ENCODE measurements at places on chromosomes 4 and X.

DNA sequence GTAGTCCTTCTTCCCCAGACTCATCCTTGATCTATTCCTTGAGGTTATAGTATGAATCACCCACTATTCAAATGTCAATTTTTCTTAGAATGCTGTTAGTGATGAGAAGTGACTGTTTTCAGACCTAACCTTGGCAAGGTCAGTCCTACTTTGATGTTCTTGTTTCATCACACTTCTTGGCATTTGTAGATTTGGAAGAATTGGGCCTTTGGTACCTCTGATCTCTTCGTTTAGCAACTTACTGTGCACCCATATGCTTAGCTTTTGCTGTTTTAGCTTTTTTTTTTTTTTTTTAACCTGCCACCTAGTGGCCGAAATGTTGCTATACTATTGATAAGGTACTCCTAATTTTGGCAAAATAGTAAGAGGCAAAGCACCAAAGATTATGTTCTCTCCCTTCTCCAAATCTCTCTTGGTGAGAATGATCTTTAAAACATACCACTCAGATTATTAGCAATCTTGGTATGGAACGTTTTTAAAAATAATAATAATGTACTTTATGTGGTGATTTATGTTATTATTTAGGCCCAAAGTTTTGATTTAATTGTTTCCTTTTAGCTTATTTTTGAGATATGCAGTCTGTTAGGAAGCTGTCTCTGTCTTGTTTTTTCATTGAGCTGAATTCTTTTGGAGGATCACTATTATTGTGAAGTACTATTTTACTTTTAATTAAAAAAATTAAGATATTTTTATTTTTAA is 16.6 kb downstream of the DCK start:
- DNase-seq: peak; percentile 67

DNA sequence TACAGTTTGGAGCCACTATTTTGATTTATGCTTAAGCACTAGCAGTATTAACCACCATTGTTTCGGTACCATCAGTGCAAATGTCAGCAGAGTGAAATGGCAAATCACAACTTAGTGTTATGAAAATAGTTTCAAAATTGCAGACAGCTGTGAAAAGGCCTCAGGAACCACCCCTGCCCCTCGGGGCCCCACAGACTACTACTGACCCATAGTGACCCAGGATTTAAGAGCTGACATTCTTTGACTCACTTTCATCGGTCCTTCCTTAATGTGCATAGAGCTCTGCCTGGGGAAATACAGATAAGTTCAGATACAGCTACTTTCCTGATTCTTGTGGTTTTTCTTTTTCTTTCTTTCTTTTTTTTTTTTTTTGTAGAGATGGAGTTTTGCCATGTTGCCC is 3.3 kb upstream of the BBS7 start:
- DNase-seq: no peak

DNA sequence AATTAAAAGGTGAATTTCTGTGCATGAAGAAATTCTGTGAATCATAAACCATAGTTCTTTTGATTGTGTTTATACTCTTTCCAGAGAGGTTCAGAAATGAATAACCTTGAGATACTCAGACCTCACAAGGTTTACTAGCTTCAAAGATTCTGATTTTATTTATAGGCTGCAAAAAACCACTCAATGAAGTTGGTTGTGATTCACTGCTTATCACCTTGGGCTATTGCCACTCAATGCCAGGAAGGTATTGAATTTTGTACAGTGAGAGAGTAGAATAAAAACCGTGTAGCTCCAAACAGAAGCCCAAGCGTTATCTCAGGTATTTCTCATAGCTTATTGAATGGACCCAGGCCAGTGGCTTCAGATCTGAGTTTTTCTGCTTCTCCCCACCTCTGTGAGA is 118.7 kb downstream of the FHIP1A start:
- DNase-seq: no peak

DNA sequence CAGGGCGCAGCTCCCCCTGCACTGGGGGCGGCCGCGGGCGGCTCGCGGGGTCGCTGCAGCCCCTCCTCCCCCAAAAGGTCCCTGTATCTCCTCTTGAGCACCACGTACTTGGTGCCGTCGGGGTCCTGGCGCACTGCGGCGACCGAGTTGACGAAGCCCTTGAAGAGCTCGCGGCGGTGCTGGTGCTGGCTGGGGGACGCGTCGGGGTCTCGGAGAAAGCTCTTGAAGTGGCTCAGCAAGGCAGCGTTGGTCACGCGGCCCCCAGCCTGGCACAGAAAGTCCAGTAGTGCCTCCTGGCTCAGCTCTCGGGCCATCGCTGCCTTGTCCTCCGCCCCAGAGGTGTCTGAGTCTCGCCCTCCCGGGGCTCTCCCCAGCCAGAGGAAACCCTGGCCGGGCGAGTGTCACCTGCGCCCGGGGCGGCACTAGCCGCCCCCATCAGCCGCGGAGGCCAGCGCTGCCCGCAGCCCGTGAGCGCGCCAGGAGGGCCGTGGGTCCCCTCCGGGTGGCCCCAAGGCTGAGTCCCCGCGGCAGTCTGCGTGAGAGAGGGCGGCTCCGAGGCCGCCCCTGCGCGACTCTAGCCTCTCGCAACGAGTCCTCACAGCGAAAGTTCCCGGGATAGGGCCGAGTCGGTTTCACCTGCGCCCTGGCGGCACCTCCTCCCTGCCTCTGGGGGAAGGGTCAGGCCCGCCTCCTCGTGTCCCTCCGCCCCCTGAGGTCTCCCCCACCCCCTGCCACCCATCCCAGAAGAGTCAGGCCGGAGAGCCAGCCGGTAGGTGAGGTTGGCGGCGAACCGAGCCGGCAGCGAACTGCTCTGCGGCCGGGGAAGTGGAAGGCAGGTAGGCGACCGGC is at the start of gene SOWAHB:
SOWAHB (minus strand) TSS at position 609 of the 849 bp plus-strand sequence; CDS start at position 314, 295 bp downstream.
- no peak for DNase-seq

GRCh38 chr4:79526641-79527565 is 118.9 kb upstream of the GK2 start:
- no peak for DNase-seq

- no peak for DNase-seq
These were observed 59.3 kb downstream of the WDFY3 start for GRCh38 chr4:84907145-84907544.

DNA sequence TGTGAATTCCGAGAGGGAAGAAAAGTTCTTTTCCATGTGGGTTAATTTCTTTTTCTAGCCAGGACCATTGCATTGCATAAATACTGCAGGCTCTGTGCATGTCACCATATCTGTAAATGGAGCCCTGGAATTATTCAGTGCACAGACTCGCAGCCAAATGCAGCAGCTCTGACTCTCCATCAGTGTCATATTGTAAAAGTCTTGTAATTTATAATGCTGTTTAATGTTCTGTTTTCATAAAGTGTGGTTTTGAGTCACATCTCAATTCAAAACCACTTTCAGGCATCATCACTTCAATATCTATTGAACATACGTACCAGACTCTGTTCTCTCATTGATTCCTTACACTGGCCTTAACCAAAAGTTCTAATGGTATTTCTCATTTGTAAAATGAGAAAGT is 193.9 kb upstream of the RPL34 start:
- no peak for DNase-seq

DNA sequence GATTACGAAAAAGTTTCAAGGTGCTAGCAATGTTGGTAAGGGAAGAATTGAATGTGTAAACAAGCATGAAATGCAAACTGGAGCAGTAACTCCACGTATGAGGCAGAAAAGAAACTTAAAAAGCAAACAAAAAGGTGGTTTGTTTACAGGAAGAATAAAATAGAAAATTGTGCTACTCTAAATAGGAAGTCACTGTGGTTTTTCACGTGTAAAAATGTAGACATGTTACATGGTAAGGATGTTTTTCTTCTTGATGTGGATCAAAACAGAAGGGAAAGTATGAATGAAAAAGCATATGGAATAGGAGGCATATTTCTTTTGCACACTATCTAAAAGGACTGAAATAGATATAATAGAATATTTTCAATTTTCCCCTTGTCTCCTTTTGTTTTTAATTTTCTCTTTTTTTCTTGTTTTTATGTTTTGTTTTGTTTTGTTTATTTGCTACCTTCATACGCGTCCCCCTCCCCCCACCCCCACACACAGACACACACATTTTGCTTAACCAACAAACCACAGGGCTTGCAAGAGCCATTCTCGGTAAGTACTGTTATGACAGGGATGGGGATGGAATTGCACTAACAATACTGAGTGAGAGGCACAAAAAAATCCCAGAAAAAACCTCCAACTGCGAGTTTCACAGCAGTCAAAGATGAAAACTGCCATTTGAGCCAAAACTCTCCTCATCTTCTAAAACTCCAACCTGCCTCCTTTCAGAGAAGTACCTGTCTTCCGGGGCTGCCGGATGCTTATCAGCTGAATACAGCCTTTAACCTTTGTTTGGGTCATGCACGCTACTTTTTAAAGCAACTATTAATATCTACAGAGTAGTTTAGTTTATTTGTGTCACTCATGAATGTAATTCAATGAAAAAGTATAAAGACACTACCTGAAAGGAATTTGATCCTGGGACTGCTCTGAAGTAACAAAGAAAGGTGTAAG is 135.8 kb downstream of the IL15 start:
- DNase-seq: peak; percentile 20

DNA sequence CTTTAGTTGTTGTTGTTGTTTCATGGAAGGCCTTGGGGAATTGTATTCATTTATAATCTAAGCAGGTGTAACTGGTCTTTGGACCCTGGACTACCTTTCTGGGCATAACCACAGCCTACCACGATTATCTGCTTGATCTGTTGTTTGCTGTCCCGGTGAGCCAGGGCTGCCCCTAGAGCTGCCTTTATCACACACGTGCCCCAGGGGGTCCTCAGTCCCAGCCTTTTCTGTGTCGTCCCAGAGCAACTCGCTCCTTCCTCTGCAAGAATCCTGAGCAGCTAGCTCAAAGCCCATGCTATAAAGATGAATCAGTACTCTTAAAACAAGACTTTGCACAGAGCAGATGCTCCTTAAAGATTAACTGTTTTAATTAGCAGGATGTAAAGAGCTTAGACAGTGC is 273.2 kb downstream of the EVC2 start:
- no peak for DNase-seq

GRCh38 chr4:38902695-38903094 is 35.1 kb downstream of the FAM114A1 start:
- peak; percentile 12 for DNase-seq

DNA sequence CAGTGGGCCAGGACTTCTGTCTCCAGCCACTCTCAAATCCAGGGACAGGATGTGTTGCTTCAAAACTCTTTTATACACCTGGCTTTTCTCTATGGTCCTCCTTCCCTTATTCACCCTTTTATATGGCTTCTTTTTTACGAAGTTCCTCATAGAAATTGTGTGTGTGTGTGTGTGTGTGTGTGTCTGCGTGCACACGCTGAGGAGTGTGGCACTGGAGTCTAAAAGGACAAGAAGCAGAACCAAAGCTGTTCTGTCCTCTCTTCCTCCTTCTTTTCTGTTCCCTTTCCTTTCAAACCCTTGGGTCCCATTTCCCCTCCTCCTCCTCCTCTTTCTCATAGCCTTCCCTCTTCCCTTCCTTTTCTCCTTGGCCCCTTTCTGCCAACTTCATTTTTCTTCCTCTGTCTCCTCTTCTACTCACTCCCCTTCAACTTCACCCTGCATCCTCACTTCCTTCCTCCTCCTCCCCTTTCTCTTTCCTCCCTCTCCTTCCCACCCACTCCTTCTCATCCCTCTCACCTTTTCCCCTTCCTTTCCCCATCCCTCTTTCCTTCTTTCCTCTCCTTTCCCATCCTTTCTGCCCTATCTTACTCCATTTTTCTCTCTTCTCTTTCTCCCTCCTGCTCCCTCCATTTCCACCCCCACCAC is 360.5 kb downstream of the MID1IP1 start:
- DNase-seq: no peak

GRCh38 chr4:7384003-7384928 is 50.5 kb downstream of the PSAPL1 start:
- no peak for DNase-seq

GRCh38 chr4:149785696-149786431 is 29.8 kb downstream of the IQCM start:
- no peak for DNase-seq

- peak; percentile 94 for DNase-seq
These were observed 59.8 kb downstream of the PTCHD1 start for GRCh38 chrX:23394421-23394820.

DNA sequence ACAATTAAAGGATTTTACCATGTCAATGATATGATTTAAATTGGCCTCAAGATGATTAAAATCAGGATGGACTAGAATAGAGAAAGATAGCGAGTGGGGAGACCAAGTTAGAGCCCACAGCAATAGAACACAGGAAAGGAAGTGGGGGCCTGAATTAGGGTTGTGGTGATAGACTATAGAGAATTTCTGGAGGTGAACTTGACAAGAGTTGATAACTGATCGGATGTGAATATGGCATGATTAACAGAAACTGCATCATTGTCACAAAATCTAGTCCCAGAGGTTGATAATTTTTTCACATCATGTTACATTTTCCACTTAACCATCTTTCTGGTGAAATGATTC is 26.3 kb upstream of the TRPC3 start:
- DNase-seq: no peak

DNA sequence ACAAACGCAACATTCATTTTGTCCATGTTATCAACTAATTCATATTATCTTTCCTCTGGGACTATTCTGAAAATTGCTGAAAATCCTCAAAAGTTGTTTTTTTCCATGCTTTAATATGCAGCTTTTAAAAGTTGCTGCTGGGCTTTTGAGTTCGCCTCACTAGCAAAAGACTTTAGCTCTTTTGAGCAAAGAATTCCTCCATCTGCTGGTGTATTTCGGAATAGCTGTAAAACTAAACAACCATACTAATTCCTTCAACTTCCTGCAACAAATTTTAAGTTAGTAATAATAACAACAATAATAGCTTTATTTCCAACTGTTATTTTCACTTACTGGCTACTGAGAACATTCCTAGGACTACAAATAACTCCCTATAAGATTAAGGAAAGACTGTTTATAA is 124.5 kb upstream of the PLAC1 start:
- no peak for DNase-seq

- DNase-seq: peak; percentile 9
These were observed 295.9 kb upstream of the TACR3 start for GRCh38 chr4:104015680-104016079.

DNA sequence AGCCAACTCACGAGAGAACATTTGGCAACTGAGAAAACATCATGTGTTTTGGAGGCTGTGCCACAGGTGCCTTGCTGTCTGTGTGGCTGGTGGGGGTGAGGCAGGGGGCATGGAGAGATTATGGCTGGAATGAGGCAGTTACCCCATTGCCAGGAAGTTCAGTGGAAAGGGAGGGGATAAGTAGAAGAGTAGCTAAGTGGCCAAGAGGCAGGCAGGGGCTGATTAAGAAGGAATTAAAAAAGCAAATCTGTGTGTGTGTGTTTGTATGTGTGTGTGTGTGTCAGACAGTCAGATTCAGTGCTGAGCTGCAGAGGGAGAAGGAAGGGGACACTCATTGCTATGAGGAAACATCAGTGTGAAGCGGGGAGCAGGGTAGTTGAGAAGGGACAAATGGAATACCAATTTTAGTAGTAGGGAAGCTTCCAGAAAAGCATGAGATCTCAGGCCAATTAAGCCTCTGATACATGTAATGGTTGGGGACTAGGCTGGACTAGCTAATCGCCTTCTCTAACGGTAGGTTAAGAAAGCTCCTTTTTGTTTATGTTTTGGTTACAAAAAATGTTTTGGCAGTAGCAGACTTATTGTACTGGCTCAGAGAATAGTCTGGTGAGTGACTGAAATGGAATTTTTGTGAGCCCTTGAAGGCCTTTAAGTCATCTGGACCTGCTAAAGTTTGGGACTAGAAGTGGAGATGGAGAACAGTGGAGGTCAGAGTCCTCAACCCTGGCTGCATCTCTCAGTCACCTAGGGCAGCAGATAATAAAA is 18.5 kb downstream of the TMEM164 start:
- no peak for DNase-seq

GRCh38 chrX:107673933-107674479 is 45.7 kb downstream of the PRPS1 start:
- DNase-seq: peak; percentile 86

All from Jurkat, Clone E6-1 (cell line).